ENCODE measurements at places on chromosomes 4 and X.

DNA sequence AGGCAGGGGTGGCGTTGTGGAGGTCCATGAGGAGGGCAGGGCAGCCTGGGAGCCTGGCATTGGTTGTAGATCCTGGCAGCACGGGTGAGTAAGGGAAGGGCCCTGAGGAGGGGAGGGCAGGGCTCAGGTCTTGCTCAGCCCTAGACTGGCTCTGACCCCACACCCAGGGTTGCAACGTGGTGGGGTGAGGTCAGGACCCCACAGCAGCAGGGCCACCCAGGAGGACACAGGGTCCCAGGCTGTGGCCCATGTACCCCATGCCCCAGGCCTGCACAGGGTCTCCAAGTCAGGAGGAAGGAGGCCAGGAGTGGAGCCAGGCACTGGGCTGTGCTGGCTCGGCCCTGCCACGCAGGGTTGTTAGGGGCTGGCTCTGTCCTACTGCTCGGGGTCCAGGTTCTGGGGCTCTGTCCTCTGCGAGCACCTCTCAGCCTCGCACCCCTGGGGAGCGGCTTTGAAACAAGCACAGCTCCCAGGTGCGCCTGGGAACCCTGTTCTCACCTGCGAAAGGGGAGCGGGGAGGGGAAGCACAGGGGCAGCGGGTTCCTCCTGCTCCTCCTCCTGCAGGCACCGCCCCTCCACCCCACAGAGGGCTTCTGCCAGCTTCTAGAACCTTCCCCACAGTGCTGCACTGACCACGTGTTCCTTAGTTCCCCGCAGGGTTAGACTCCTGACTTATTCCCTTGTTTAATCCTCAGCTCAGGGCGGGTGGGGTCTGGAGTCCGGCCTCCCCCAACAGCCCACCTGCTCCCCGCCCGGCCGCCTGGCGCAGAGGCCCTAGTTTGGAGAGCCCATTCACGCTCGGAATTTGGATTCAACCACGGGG lies 20.4 kb downstream of the MSANTD1 start:
- no peak for DNase-seq

DNA sequence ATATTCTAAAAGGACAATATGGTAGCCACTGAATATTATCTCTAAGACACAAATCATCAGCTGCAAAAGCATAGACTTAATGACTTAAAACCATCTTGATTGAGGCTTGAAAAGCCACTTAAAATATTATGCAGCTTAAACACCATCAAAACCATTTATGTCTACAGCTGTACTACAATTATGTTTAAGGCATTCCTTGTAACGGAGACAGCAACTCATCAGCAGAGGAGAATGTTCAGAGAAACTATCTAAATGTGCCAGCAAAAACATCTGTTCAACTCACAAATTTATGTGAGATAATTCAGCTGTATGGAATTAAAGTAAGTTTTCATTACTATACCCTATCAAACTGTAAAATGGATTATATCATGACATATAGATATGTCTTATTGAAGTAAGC lies 147.9 kb upstream of the CTSO start:
- no peak for DNase-seq

DNA sequence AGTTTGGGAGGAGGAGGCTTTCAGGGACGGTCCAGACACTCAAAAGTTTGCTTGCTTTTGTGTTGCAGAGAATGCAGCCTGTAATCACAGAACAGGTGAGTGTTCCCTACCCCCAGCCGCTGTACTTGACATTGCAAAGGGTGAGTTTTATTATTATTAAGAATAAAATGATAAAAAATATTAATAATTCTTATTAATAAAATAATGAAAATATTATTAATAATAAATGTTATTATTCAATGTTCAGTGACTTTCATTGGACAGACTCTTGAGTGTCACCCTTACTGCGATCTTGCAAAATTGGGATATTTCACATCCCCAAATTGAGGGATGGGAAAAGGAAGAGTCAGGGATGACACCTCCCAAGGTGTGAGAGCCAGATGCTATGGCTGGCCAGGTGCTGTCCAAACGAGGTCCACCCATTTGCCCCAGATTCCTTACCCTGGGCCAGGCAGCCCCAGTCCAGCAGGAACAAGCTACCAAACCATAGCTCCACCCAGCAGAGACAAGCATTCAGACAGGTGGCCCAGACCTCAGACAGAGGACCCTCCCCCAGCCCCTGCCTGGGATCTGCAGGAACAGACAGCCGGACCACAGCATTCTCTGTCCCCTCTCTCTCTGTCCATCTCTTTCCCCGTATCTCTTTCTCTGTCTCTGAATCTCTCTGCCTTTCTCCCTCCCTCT lies 22.4 kb downstream of the IL3RA start:
- no peak for DNase-seq

DNA sequence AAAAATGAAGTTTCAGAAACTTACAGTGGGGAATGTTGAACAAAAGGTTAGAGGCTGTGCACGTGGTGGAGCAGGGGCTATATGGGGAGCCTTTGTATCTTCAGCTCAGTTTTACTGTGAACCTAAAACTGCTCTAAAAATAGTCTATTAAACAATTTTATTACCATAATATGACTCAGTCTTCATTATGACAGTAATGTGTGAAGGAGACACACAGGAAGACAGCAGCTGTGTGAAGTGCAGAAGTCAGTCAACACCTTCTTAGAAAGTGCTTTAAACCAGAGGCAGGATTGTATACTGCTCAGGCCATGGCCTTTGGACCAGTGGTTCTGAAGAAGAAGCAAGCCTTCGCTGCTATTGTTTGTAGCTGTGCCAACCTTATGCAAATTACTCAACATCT lies 89.7 kb downstream of the ARHGAP10 start:
- no peak for DNase-seq

GRCh38 chr4:158261480-158261879 lies 51.2 kb downstream of the TMEM144 start:
- DNase-seq, result no peak

- DNase-seq, result no peak
Measured at GRCh38 chr4:3601992-3602391, 69.8 kb upstream of the LRPAP1 start.

DNA sequence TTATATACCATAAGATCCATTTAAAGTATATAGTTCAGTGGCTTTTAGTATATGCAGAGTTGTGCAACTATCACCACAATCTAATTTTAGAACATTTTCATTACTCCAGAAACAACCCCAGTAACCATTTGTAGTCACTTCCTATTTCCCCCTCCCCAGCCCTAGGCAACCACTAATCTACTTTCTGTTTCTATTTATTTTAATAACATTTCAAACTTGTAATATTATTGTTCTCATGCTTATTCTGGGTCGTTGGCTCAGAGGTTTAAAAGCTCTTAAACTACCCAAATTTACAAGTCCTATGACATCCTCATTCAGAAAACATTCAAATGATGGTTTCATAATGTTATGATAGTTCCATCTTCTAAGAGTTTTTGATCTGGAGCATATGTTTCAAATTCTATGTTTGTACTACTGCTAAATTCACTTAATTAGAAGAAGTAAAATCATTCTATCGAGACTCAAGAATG lies 18.4 kb downstream of the XIAP start:
- no peak for DNase-seq

GRCh38 chrX:19728915-19729314 lies 158.5 kb downstream of the SH3KBP1 start:
- no peak for DNase-seq

- no peak for DNase-seq
Measured at GRCh38 chrX:48831909-48832291, 3.5 kb downstream of the PCSK1N start.

DNA sequence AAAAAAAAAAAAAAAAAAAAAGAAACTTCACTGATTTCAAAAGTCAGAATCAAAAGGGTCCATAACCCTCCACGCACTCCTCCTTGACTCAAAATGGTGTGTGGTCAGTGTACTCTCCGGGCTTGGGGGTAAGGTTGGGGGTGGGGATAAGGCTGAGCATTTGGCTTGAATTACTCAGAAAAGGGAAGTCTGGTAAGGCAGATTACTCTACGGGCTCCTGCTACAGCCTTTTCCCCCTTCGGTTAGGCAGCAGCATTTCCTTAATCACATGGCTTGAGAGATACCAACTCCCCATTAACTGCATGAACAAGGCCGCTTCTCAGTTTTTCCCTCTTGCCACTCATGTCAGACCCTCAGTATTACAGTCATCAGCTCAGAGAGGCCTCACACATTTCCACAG lies 135.4 kb upstream of the DUSP21 start:
- no peak for DNase-seq

DNA sequence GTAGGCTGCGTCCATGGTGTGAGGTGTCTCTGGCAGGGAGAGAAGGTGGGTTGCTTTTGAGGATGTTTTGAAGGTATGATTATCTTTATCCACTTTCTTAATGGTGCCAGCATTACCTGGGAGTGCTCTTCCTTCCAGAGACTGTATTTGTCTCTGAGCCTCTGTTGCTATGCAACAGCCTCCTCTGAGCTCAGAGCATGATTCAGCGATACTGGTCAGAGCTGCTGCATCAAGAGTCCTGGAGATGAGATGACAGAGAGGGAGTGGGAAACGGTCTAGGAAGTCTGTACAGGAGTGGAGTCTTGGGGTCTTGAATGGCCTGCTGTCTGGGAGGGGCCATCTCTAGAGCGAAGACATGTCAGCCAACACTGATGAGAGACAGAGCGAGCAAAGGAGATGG lies 104.4 kb upstream of the RAB40AL start:
- no peak for DNase-seq

DNA sequence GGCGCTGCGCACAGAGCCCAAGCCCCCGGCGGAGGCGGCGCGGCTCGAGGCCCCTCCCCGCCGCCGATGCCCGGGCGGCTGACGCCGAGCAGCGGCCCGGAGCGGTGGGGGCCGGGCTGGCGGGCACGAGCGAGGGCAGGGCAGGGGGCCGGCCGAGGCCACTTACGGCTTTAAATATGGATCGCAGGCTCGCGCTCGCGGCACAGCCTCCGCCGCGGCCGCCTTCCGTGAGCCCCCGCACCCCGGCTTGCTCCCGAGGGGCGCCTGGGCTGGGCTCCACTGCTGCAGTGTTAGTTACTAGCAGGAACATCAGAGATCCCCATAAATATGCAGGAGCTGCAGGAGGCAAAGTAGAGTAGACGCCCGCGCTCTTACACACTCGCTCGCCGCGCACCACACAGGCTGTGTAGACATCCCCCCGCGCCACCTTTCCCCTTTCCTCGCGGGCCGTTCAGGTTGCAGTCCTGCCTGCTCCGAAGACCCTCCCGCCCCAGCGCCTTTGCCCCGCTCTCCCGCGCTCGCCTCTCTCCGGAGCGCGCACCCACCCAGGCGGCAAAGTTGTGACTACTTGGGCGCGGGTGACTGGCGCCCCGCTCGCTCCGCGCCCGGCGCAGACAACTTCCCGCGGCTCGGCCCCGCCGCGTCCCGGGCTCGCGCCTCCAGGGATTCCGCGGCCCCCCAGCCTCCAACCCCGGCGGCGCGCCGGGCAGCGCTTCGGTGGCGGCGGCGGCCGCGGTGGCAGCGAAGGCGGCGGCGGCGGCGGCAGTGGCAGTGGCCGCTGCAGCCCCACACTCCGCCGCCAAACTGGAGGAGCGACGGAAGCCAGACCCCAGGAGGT lies 152.0 kb upstream of the SLC4A4 start:
- no peak for DNase-seq

GRCh38 chrX:16671005-16671404 lies 21.0 kb downstream of the S100G start:
- no peak for DNase-seq

- no peak for DNase-seq
Measured at GRCh38 chrX:124212622-124213021, 119.8 kb upstream of the TEX13D start.

DNA sequence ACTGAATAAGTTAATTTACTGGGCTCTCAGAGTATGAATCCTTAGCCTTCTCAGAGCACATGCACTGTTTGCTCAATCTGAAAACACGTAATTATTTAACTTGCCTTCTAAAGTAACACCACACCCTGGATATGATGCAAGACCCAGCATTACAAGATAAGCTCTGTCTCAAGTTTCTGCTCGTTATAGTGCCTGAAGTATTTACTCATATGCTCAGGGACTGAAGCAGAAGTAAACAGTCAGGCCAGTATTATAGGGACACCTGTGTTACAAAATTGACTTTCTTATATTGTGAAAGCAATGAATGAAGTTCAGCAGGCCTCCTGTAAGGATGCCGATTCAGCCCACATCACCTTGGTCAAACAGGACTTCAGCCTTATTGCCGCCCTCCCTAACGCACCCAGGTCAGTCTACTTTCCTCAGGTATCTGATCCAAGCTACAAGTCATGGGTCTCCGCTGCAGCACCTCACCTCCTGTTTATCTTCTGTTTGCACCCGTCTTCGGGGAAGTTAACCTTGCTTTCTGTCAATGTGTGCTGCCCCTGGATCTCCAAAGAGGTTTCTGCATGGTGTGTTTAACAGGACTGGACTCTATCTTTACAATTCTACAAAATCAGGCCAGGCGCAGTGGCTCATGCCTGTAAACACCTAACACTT lies 42.8 kb upstream of the KLF3 start:
- DNase-seq, result no peak

GRCh38 chrX:151181088-151181487 lies 4.7 kb downstream of the GPR50 start:
- DNase-seq, result no peak

DNA sequence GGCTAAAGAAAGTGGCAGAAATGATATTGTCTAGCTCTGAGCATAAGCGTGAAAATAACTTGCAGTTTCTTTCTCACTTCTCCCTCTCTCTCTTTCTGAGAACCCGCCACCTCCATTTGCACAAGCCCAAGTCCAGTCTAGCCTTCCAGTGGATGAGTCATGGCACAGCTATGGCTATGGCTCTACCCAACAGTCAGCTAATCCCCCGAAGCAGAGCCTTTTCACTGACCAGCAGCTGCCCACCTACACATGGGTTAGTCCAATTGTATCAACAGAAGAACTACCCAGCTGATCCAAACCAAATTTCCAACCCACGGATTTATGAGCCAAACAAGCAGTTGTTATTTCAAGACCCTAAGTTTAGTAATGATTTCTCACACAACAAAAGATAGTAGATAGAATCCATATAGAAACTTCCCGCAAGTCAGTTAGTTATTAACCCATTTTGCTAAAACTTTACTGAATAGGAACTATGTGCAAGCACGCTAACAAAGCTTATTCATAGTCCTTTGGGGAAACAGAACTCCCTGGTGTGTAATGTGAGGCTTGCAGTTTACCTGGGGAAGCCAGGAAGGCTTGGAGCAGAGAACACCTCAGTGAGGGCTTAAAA lies 282.3 kb downstream of the INPP4B start:
- DNase-seq, result no peak

- no peak for DNase-seq
Measured at GRCh38 chr4:114466299-114466698, 132.3 kb upstream of the UGT8 start.

GRCh38 chr4:85637778-85638177 lies 162.8 kb downstream of the ARHGAP24 start:
- DNase-seq, result no peak

- no peak for DNase-seq
Measured at GRCh38 chrX:74419864-74420195, 1.5 kb upstream of the SLC16A2 start.

DNA sequence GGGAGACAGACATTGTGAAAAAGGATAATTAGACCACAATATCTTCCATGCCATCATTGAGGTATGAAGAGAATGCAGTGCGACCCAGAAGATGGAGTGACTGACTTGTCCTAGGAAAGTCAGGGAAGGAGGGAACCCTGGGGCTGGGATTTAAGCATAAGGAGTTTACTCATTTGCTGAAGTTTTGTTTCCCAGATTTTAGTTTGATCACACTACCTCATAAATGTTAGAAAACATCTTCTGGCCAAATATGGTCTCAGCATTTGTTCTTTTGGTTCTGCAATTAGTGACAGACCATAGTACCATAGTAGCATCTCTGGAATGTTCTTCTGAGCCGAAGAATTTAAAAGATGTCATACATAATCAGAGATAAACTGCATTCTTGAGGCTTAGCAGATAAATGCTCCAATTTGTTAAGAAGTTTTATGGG lies 96.5 kb upstream of the PGRMC2 start:
- DNase-seq, result no peak

- DNase-seq, result no peak
Measured at GRCh38 chr4:33126002-33126401, 2405.8 kb downstream of the PCDH7 start.
